ENCODE measurements at places on chromosomes 3 and 15.

GRCh38 chr3:11411956-11412355, 139.8 kb downstream of the ATG7 start:
- no peak for DNase-seq

GRCh38 chr3:171862993-171863521, 19.9 kb downstream of the TMEM212 start:
- no peak for DNase-seq

DNA sequence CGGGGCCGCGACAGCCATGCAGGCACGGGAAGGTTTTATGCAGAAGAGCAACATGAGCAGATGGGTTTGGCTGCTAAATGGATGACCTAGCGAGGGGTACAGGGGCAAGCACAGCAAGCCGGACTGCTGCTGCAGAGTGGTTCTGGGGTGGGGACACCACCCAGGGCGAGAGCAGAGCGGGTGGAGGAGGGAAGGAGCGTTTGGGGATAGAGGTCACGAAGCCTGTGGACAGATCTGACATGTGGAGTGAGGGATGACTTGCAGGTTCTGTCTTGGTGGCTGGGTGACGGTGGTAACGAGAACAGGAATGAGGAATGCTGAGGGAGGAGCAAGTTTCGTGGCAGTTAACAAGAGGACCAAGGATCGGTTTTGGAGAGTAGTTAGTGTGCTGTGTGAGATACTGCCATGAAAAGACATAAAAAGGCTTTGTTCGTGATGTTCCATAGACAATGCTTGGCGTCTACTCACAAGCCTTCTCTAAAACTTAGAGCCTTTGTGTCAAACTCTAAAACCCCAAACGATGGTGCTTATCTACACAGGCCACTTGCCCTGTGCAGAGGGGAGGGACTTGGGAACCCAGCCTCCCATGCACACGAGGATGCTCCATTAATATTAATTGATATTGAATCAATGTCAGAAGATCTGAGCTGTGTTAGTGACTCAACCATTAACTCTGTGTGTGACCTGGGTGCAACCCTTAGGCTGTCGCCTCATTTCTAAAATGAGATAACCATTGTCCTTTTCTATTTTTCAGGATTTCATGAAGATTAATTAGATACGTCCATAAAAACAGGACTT, 132.7 kb upstream of the SLC2A2 start:
- no peak for DNase-seq

DNA sequence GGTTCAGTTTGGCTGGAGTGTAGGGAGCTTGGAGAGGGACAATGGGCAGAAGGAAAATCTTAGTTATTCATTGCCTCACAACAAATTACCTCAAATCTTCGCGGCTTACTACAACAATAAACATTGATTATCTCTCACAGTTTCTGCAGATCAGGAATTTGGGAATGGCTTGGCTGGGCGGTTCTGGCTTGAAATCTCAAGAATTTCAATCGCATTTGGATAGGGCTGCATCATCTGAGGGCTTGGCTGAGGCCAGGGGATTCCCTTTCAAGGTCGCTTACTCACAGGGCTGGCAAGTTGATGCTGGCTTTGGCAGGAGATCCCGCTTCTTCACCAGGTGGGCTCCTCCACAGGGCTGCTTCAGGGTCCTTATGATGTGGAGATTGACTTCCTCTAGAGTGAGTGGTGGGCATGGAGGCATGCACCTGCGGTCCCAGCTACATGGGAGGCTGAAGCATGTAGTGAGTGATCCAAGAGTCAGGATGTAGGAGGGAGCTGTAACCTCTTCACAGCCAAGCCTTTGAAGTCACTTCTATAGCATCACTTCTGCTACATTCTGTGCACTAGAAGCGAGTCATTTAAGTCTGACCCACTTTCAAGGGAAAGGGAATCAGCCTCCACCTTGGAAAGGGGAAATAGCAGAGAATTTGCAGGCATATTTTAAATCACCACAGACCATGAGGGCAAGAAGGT, 63.1 kb downstream of the CDC25A start:
- no peak for DNase-seq

GRCh38 chr15:100778831-100779288, 100.8 kb upstream of the ALDH1A3 start:
- no peak for DNase-seq

Data from NCI-H1417 treated with DMSO at 0.1 percent for 48 hours (cell line).